ENCODE measurements at places on chromosomes 7 and 10. TPM values are rescaled to one million over a fixed set of nuclear protein-coding genes. Genes with fewer than 3 reads are reported as not detected.

GRCh38 chr10:45452743-45453452 is 78.9 kb downstream of the ALOX5 start:
- no peak for DNase-seq

GRCh38 chr10:3923033-3923432 is 138.0 kb upstream of the KLF6 start:
- no peak for DNase-seq

DNA sequence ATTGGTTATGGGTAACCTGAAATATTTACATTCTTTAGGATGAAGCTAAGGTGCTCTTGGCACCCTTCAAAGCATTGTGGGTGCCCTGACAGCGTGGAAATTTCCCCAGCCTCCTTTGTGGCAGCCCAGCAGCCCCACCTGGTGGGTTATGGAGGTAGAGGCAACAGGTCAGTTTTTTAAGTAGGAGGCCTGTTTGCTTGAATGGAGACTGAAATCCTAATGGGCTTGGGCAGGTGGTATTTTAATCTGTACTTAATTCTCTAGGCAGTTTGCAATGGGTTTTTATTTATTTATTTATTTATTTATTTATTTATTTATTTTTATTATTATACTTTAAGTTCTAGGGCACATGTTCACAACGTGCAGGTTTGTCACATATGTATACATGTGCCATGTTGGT is 139.4 kb downstream of the EPC1 start:
- DNase-seq, result peak; percentile 62

GRCh38 chr7:727806-728460 is 852 bp upstream of the PRKAR1B start:
- peak; percentile 20 for DNase-seq

- DNase-seq, result no peak
These were observed 137.6 kb downstream of the ZNF467 start for GRCh38 chr7:149635561-149636329.

- no peak for DNase-seq
These were observed 257.9 kb downstream of the PTPRN2 start for GRCh38 chr7:158329686-158330085.

GRCh38 chr7:45684910-45685618 is 110.9 kb downstream of the ADCY1 start:
- no peak for DNase-seq

Gene MACC1
- total RNA-seq, result 24.7 TPM

Gene EFCAB10
- total RNA-seq, result 6.0 TPM

Gene CDNF
- total RNA-seq, result 1.3 TPM
